ENCODE measurements at places on chromosomes 5 and 9.

DNA sequence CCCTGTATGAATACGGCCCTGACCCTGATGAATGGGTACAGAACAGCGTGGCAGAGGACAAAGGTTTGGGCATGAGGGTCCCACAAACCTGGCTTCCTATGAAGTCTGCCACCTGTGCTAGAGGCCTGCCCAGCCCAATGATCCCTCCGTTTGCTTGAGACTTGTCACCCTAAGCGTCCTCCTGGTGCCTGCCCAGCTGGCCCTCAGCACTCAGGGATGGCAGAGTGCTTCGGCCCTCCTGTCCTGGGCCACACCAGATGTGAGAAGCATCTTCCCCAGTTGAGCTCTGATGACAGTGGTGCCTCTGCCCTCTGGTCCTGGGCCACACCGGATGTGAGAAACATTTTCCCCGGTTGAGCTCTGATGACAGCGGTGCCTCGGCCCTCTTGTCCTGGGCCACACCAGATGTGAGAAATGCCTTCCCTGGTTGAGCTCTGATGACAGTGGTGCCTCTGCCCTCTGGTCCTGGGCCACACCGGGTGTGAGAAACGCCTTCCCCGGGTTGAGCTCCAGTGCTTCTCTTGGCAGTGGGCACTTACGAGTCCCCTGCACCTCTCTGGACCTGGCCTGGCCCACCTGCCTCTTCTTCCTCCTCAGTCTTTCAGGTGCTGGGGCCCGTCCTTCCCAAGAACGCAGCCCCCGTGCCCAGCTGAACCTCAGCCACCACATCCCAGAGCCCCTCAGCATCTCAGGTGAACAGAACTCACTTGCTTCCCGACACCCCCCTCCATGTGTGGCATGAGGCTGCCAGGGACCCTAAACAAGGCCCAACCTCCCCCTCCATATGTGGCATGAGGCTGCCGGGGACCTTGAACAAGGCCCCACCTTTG is 253.1 kb upstream of the IRX1 start:
- no peak for DNase-seq

GRCh38 chr5:114311968-114312367 is 49.9 kb upstream of the KCNN2 start:
- peak; percentile 18 for DNase-seq

DNA sequence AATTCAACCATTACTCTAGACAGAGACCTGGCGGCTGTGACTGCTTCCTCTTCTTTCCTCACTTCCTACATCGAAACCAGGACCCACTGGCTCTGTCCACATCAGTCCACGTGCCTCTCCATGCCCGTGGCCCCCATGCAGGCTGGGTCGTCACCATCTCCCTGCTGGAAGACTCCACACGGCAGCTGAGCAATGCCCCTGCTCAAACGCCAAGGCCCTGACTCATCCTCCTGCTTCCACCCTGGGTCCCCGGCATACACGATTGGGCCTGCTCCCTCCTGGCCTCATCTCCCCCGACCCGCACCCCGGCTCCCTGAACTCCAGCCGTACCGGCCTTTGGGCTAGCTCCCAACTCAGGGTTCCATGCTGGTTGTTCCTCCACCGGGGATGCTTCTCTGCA is 67.2 kb upstream of the IER5L start:
- no peak for DNase-seq

GRCh38 chr5:16894236-16895057 is 41.6 kb downstream of the MYO10 start:
- DNase-seq = no peak

- peak; percentile 29 for DNase-seq
Observed at GRCh38 chr5:55176176-55176818, 3.3 kb upstream of the CDC20B start.

- DNase-seq = no peak
Observed at GRCh38 chr9:72882117-72882775, 70.6 kb downstream of the ALDH1A1 start.

DNA sequence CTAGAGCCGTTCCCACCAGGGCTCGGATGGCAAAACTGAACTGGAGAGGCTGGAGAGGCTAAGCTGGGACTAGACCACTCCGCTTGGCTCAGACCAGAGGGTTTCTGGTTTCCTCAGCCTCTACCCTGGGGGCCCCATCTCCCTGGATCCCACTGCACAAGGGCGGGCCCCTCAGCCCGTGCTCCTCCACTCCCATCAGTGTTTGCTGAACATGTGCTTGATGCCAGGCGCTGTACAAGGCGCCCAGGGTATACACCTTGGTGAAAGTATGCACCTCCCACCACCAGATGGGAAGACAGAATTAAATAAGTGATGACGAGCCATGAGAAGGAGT is 18.0 kb downstream of the GPX3 start:
- no peak for DNase-seq

DNA sequence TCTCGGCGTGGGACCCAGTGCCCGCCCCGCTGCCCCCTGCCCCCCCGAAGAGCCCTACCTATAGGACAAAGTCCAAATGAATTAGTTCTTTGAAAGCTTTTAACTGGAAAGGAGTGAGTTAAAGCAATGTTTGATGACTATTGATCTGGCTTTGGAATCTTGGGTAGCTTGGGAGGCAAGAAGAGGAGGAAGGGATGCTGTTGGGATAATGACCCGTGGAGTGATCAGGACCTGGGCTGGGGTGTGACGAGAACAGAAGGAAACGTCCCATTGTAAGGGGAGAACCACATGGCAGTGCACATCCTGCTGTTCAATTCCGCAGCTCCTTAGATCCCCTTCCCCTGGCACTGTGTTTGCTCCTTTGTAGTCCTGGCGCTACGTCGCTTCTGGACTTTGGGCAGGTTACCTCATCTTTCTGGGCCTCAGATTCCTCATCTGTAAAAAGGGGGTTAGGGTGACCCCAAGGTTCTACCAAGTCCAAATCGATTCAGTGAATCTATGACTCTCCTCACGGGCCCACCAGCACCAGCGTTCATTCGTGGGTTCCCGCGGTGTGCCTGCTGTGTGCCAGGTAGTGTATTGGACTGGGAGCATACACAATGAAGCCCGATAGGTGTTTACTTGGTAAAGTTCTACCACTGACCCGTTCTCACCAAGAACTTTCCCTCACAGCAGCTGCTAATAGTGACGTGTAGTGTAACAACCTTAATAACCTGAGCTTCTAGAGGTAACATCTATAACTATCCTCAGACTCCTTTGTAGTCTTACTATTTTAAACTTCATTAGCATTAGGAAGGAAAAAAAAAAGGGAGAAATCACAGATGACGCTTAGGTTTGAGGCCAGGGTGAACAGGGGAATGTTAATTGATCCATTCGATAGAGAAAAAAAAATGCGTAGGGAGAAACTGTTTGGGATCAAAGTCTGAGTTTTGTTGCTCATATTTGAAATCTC is 1.1 kb upstream of the NADK2 start:
- no peak for DNase-seq

- no peak for DNase-seq
Observed at GRCh38 chr9:100725371-100725770, 147.5 kb downstream of the CAVIN4 start.

GRCh38 chr5:78886341-78887230 is 98.5 kb downstream of the ARSB start:
- DNase-seq = no peak

DNA sequence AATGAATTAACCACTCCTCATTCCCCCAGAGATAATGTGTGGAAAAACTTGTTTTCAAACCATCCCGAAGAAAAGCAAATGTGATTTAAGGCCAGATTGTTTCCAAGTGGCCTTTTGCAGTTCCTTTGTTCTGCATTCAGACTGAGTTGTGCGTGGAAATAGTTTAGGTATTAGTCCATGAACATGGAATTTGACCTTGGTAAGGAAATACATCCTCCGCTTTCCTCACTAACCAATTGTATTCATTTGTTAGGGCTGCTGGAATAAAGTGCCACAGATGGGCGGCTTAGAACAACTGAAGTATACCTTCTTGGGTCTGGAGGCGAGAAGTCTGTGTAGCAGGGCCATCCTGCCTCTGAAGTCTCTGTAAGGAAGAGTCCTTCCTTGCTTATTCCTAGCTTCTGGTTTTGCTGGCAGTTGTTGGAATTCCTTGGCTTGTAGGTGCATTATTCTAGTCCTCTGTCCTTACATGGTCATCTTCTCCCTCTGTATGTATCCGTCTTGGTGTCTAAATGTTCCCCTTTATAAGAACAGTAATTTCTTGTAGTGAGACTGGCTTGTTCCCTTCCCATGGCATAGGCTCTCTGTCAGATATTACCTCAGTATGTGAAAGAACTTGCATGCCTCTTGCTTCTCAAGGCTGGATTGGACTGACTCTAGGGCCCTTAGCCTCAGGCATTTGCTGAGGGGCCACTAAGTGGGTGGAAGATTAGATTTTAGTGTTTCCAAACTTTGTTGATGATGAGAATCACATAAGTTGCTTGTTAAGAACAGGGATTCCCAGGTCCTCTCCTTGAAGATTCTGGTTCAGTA is 53.9 kb downstream of the RAI14 start:
- DNase-seq = no peak

DNA sequence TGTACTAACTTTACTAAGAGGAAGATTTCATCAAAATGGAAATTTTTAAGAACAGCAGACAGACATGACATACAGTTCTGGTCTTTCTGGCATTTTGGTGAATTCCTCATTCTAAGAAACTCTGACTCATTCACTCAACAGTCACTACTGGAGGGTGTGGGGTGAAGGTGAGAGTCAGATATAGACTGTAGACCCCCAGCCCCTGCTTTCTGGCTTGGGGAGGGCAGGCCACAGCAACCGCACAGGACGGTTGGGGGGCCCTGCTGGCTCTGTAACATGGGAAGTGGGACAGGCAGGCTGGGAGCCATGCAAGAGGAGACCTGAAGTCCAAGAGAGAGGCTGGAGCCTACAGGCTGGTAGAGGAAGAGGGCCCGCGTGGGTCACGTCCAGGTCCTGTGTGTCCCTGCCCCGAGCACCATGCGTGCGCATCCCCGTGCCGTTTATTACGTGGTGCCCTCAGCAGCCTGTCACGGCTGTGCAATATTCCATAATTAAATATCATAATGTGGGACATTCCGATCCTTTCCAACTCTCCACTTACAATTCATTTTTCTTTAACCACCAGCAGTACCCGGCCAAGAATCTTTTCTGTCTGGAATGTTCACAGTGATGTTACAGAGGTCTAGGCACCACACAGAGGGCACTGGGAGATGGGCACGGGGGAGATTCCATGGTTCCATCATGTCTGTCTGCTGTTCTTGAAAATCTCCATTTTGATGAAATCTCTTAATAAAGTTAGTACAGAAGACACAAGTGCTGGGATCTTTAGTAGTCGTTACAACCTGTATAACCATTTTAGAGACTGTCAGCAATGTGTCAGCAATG is 75.5 kb downstream of the SEMA4D start:
- DNase-seq = no peak

DNA sequence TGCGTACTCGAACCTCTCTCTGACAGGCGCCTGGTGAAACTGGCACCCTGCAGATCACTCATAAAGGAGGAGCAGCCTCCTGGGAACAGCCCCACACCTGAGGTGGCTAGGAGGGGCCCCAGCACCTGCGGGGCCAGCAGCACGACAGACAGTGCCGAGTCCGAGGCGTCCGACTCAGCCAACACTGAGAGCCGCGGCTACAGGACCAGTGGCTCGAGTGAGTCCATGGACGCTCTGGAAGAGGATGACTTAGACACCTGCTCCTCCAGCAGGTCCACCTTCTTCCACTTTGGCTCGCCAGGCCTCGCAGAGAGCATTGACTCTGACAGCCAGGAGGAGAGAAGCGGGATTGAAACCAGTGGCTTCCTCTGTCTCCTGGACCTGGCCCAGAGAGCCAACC is 13.5 kb upstream of the TRMT10B start:
- DNase-seq = no peak

- no peak for DNase-seq
Observed at GRCh38 chr5:1131191-1131621, 19.3 kb upstream of the SLC12A7 start.

- DNase-seq = peak; percentile 43
Observed at GRCh38 chr5:172559004-172559932, 81.8 kb upstream of the NEURL1B start.

DNA sequence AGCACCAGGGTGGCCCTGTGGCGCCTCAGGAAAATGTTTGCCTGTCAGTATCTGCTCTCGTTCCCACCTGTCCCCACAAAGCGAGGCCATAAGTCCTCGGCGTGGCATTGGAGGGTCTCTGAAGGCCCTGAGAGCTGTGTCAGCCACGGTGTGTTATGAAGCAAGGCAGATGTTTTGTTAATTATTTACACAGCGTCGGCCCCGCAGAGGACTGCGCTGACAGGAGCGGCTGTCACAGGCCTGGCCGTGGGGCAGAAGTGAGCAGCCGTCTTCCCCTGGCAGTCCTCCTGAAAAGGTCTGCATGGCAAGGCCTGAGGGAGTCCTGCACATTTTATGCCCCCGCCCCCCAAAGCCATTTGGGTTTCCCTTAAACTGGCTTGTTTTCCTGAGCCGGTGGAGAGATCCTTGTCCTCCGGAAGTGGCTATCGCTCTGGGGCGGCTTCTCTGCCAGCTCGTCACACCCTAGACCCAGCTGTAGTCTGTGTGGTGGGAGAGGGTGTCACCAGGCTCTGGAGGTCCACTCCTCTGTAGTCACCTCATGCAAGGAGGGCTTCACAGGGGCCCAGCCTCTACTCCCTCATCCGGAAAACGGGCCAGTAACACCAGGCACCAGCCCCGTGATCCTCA is 6.2 kb downstream of the NEK6 start:
- no peak for DNase-seq

DNA sequence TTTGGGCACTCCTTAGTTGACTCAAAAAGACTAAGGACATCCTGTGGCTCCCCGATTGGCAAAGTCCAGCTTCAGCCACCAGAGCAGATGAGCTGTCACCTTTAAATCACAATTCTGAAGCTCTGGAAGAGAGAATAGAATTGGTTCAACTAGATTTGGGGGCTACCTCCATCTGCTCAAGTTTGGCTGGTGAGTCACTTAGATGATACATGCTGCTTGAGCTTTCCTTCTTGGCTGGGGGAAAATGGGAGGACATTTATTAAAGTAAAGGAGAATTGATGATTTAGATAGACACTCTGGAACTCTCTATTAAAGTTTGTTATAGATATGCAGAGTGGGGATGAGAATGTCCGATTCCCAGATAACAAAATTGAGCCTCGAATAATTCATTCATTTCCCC is 30.0 kb upstream of the GRIA1 start:
- DNase-seq = no peak

GRCh38 chr9:88652876-88653275 is 117.9 kb downstream of the NXNL2 start:
- no peak for DNase-seq

DNA sequence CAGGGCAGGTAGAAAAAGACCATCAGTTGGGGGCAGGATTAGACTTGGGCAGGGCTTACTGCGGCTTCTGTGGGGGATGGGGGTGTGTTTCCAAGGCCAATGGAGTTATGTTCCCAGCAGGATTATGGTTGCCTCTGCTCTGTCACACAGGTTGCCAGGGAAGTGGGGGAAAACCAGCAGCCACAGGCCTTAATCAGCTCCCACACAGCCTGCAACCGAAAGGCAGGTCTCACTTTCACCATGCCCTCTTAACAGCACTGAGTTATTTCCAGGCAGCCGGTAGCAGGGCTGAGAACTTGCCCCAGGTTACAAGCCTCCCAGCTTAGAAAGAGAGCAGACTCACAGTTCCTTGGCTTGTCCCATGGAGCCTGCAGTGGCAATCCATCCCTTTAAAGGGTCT is 205.5 kb downstream of the FGF10 start:
- DNase-seq = no peak

GRCh38 chr9:87675906-87676515 is 49.9 kb upstream of the CTSL start:
- DNase-seq = no peak

All from brain (organoid and tissue), 16 donors.